ENCODE measurements at places on chromosomes 13 and 19.

DNA sequence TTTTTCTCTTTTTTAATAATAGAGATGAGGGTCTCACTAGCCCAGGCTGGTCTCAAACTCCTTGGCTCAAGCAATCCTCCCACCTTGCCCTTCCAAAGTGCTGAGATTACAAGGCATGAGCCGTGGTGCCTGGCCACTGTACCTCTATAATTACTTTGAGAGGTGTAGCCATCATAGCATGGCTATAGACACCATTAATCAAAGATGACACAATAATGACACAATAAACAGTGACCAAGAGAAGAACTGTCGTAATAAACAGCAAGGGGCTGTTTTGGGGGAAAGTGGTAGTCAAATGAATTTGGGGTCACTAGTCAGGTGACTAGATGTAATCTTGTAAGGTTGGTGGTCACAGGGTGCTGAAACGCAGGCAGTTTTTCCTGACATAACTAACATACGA is 30.4 kb downstream of the KLF5 start:
- no peaks in the 10 kb centered on the region for H3K36me3 ChIP-seq
- H3K4me1 ChIP-seq, result peaks cover 9% of the 10 kb centered on the region

- no peak overlapping the region for H3K27ac ChIP-seq
- no peak overlapping the region for H3K4me3 ChIP-seq
- no peaks in the 10 kb centered on the region for H3K36me3 ChIP-seq
- no peak for DNase-seq
- peaks cover 21% of the 10 kb centered on the region for H3K27me3 ChIP-seq
- no peaks in the 10 kb centered on the region for H3K4me1 ChIP-seq
Measured at GRCh38 chr13:98175043-98175442, 2.0 kb downstream of the RNF113B start.

- DNase-seq, result no peak
- no peaks in the 10 kb centered on the region for H3K4me1 ChIP-seq
- H3K27ac ChIP-seq, result no peak overlapping the region
- H3K27me3 ChIP-seq, result no peaks in the 10 kb centered on the region
Measured at GRCh38 chr19:53813996-53814395, 10.1 kb downstream of the NLRP12 start.

DNA sequence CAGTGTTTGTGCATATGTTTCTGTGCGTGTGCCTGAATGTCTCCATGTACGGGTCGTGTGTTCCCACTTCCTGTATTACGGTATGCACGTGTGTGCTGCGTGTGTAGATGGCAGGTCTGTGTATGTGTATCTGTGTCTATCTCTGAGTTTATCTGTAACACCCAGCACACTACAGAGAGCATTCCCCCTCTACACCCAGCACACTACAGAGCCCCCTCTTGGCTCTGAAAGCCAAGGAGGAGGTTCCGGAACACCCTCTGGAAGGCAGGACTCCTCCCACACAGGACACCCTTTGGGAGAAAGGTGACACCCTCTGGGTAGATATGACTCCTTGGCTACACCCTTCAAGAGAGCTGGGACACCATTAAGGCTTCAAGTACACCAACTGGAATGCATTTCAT is 2.1 kb upstream of the ERFL start:
- H3K4me1 ChIP-seq, result peaks cover 26% of the 10 kb centered on the region
- no peak for DNase-seq
- no peak overlapping the region for H3K4me3 ChIP-seq
- H3K27me3 ChIP-seq, result peaks cover 37% of the 10 kb centered on the region
- H3K27ac ChIP-seq, result no peak overlapping the region
- H3K36me3 ChIP-seq, result no peaks in the 10 kb centered on the region

DNA sequence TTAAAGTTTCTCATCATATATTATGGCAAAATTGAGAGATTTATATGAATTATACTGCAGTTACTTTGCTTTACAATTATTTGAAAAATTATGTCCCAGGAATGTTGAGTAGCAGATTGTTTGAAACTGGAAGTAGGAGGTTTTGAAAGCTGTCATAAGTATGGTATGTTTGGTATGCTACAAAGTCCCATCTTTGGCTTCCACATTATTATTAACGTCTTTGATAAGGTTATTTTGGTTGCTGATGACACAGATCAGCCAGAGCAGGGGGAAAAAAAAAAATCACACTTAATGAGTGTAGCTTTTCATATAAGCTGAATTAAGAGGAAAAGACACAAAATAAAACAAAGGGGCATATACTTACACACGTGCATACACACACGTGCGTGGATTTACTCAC is 130.1 kb downstream of the SLITRK1 start:
- no peaks in the 10 kb centered on the region for H3K27me3 ChIP-seq
- H3K36me3 ChIP-seq, result no peaks in the 10 kb centered on the region
- no peaks in the 10 kb centered on the region for H3K4me1 ChIP-seq
- H3K4me3 ChIP-seq, result no peak overlapping the region

GRCh38 chr19:16191216-16191908 is 6.2 kb downstream of the FAM32A start:
- DNase-seq, result no peak
- no peak overlapping the region for H3K4me3 ChIP-seq
- H3K27ac ChIP-seq, result no peak overlapping the region
- peaks cover 38% of the 10 kb centered on the region for H3K36me3 ChIP-seq
- no peaks in the 10 kb centered on the region for H3K27me3 ChIP-seq

DNA sequence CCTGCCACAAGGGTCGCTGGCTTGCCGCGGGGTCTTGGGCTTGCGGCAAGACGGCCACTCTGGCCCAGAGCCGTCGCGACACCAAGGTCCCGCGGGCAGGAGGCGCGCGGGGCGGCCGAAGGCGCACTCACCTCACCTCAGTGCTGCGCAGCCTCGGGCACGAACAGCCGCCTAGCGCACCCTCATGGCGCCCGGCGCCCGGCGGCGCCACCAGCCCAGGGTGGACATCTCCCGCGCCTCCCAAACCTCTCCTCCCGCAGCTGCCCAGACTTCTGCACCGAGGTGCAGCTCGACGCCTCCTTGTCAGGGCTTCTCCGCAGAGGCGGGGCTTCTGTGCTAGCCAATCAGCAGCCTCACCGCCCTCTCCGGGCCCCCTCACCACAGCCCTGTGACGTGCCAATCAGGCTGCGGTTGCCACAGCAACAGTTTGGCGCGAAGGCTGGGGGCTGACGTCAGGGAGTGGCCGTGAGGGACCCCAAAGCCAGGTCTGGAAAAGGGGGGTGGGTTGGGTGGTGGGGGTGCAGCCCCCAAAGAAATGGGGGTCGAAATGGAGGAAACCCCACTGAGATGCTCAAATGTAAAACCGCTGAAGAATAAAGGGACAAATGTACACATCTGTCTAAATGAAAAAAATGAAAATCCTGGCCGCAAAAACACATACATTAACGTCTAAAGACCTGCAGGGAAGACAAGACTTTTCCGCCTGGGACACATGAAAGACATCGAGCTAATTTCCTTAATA is at the start of the genes PEG3 and ZIM2:
Gene PEG3, minus strand, starts transcription at position 276 of the 742 bp plus-strand sequence. CDS start 16,071 bp downstream, outside the sequence.
Gene ZIM2, minus strand, starts transcription at position 276 of the 742 bp plus-strand sequence. CDS start 16,449 bp downstream, outside the sequence.
- H3K27ac ChIP-seq, result peak within 1 kb of the TSS; percentile 60
- peaks cover 2% of the 10 kb centered on the region for H3K4me1 ChIP-seq
- H3K27me3 ChIP-seq, result peaks cover 5% of the 10 kb centered on the region
- H3K4me3 ChIP-seq, result peak within 1 kb of the TSS; percentile 10
- DNase-seq, result no peak
- peaks cover 8% of the 10 kb centered on the region for H3K36me3 ChIP-seq

DNA sequence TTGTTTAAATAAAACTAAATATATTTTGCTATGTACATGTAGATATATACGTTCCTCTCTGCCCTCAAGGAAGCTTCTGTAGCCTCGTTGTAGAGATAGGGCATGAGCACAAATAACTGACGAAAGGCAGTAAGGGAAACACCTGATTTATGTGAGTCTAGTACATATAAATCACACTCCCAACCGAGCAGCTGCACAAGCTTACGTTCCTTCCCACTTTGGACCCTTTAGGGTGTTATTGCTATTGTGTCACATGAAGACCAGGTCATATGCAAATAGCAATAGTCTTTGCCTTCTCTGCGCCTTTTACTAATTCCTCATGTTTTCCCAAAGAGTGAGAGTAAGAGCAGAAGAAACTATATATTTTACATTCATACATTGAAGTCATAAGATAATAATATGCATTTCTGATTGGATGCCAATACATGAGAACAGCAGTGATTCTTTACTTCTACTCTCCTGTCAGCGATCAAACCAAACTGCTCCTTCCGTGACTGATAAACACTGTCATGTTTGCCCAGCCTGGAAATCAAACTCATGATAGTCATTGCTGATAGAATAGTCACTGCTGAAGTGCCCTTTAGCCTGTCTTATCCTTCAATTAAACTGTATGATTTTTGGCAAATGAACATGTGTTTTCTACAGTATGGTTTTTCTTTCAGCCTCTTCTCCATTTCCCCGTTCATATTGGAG is 127.2 kb upstream of the MAB21L1 start:
- no peaks in the 10 kb centered on the region for H3K27me3 ChIP-seq
- no peak for DNase-seq
- H3K4me3 ChIP-seq, result no peak overlapping the region
- H3K27ac ChIP-seq, result no peak overlapping the region
- H3K4me1 ChIP-seq, result no peaks in the 10 kb centered on the region
- H3K36me3 ChIP-seq, result no peaks in the 10 kb centered on the region

GRCh38 chr19:576768-577438 is 4.5 kb downstream of the BSG start:
- no peak overlapping the region for H3K4me3 ChIP-seq
- peaks cover 3% of the 10 kb centered on the region for H3K36me3 ChIP-seq
- H3K4me1 ChIP-seq, result peaks cover 30% of the 10 kb centered on the region
- no peak for DNase-seq
- no peaks in the 10 kb centered on the region for H3K27me3 ChIP-seq

- H3K36me3 ChIP-seq, result peaks cover 1% of the 10 kb centered on the region
- DNase-seq, result peak; percentile 80
- H3K27me3 ChIP-seq, result no peaks in the 10 kb centered on the region
- peaks cover 16% of the 10 kb centered on the region for H3K4me1 ChIP-seq
Measured at GRCh38 chr19:982567-983170, 1.5 kb upstream of the WDR18 start.
